ENCODE measurements at places on chromosomes 1 and 21.

- no peak for DNase-seq
These were observed 41.3 kb upstream of the PLA2G5 start for GRCh38 chr1:20028726-20029125.

DNA sequence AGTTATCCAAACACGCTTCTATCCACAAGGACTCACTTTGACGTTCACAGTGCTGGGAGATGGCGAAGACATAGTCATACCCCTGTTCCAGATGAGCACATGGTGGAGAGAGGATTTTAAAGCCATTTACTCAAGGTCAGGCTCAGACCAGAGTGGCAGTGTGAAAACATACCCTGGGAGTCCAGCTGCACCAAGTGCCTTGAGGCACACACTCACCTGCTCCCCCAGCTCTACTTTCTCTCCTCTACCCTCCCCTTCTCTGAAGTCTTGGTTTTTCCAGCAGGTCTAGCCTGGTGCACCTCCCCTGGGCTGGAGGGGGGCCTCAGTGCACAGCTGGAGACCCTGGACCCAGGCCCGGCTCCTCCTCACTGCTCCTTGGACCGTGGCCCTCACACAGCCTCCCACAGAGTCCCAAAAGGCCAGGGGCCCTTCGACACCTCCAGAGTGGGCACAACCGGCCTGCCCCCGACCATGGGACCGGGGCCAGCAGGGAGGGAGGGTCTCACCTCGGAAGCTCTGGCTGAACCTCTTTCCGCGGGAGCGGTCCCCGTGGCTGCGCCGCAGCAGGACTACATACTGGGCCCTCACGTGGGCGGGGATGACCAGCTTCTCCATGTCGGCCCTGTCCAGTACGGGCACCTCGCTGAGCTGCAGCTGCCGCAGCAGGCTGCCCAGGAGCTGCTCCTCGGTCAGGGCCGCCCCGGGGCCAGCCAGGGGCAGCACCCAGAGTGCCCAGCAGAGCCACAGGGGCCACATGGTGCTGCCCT, 452 bp downstream of the LEFTY2 start:
- no peak for DNase-seq

DNA sequence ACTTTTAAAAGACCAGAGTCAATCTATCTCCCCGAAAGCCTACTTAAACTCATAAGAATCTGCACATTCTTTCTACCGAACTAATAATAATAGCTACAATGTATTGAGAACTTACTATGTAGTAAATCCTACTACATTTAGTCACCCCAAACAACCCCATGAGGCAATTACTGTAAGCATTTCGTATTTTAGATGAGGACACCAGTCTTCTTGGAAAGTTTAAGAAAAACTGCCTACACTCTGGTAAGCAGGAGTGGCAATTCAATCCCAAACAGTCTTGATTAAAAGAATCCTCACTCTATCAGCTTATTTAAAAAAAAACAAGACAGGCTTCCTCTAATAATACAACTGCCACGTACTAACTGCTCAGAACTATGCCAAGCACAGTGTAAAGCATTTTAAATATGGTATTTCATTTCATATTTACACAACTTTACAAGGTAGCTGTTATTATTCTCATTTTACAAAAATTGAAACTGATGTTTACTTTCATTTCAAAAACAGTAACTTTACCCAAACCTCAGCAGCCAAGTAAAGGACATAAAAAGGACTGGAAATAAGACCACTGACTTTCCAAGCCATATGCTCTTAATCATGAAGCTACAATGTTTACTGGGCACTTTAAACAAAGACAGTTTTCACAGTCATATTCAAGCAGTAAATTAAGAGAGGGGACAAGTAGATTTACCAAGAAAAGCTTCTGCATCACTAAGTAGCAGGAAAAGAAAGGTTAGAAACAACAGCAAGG, 13.9 kb downstream of the ARID4B start:
- DNase-seq = no peak

- no peak for DNase-seq
These were observed 247.4 kb downstream of the RHOU start for GRCh38 chr1:228982637-228983036.

- no peak for DNase-seq
These were observed 117.4 kb downstream of the IER5 start for GRCh38 chr1:181205901-181206300.

GRCh38 chr1:79376106-79376505, 369.6 kb upstream of the ADGRL4 start:
- DNase-seq = no peak

DNA sequence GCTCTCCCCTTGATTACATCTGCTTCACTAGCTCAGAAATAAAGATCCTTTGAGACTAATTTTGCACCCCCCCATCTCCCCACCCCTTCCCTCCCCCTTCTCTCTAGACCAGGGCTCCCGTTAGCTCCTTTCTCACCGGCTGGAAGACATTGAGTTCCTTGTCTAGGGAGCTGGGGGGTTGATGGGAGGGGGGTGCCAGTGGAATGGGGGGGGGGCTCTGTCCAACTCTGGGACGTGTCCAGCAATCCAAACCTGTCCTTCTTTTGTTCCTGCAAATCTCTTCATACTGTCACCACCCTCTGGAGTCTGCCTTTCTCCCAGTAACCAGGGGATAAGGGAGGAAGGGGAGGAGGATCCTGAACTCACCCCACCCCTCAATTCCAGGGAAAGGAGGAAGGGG, 61.9 kb downstream of the RHBG start:
- no peak for DNase-seq

- DNase-seq = peak; percentile 46
These were observed at the start of gene KIF26B for GRCh38 chr1:245154429-245155271. Gene KIF26B, plus strand, starts transcription at chr1:245154985. Its CDS starts 440 bp downstream, at chr1:245155425.

DNA sequence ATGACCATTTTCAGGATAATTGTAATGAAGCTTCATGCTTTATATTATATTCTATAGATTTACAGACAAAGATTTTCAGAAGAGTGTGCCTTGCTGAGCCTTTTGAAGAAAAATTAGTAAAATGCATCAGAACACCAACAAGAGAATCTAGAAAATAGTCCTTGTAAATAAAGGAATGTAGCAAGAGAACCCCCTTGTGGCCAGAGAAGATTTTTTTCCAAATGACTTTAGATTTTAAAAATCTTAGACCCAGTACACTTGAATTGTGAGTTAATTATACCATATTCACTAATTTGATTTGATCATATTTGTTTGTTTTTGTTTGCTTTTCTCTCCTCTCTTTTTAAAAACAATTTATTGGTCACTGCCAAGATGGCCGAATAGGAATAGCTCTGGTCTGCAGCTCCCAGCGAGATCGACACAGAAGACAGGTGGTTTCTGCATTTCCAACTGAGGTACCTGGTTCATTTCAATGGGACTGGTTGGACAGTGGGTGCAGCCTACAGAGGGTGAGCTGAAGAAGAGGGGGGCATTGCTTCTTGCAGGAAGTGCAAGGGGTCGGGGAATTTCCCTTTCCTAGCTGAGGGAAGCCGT, 12.8 kb upstream of the IFI44L start:
- DNase-seq = peak; percentile 34

DNA sequence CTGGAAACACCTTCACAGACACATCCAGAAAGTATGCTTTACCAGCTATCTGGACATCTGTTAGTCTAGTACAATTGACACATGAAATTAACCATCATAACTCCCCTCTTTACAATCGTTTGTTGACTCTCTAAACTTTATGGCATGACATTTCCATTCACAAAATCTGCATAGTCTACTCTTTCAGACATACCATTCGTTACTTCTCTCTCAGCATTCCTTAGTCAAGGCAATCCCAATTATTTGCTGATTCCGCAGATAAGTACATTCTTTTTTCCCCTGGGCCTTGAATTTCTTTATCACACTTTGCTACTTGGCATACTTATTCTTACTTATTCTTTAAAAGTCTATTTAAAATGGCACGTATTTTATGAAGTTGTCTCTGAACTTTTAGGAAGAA, 15.1 kb upstream of the CRB1 start:
- no peak for DNase-seq

- no peak for DNase-seq
These were observed 27.3 kb upstream of the RNF19B start for GRCh38 chr1:32991819-32992488.

GRCh38 chr1:201016211-201016651, 7.3 kb downstream of the KIF21B start:
- DNase-seq = peak; percentile 57

DNA sequence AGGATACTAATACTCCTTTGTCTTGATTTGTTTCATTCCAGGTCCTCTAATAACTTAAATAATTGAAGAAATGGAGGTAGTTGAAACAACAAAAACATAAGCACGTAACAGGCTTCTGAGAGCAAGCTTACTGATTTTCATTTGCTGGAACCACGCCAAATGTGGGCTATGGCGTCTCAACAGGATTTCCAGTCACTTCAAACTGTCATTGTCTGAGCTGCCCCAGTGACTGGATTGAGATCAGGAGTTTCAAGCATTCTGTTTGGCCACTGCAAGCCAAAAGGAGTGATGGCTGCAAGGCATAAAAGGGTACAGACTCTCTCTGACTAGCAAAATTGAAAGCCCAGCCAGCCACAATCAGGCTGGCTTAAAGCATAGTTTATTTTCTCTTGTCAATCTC, 289.9 kb downstream of the DPYD start:
- DNase-seq = no peak

GRCh38 chr1:39297551-39297950, 93.1 kb downstream of the MACF1 start:
- peak; percentile 24 for DNase-seq

GRCh38 chr1:31318146-31318545, 21.3 kb downstream of the ZCCHC17 start:
- no peak for DNase-seq

DNA sequence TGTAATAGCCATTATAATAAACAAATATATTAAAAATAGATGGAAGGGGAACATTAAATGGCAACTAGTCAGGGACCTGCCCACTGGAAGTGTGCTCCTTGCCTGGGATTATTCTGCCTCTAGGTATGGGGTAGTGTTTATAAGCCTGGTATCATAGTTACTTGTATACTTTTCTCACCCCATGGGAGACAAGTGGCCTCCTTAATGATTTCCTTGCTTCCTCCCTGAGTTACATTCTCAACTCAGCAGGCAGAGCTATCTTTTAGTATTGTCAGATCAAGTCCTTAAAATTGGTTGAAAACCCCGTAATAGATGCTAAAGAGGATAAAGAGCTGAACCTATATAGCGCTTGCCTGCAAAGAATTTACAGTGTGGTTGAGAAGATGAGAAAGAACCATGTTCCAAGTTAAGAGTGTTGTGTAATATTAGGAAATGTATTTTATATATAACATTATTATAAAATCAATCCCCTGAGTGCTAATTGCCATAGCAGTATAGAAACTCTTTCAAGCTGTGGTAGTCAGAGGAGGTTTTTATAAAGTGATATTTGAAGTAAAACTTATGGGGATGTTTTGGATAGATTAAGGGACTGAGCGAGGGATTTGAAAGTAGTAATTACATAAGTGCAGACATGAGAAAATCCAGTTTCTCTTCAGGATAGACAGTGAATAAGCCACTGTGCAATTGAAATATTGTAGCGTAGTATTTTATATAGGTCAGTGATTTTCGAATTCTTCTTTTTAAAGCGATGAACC, 106.5 kb downstream of the SPATA46 start:
- DNase-seq = no peak

DNA sequence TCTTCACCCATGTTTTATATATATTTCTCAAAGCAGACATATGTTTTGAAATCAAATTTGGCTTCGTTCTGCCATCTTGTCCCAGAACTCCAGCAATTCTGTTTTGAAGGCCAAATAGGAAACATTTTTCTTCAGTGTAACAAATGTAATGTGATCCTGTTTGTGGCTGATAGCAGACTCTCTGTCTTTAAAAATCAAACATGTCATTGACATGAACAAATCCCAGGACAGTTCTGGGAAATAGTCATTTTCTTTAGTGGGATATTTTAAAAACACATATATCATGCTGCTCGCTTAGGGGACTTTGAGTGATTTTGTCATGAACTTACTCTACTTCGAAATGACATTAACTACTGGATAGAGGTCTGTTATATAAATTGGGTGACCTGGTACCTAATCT, 51.4 kb downstream of the HMCN1 start:
- no peak for DNase-seq

DNA sequence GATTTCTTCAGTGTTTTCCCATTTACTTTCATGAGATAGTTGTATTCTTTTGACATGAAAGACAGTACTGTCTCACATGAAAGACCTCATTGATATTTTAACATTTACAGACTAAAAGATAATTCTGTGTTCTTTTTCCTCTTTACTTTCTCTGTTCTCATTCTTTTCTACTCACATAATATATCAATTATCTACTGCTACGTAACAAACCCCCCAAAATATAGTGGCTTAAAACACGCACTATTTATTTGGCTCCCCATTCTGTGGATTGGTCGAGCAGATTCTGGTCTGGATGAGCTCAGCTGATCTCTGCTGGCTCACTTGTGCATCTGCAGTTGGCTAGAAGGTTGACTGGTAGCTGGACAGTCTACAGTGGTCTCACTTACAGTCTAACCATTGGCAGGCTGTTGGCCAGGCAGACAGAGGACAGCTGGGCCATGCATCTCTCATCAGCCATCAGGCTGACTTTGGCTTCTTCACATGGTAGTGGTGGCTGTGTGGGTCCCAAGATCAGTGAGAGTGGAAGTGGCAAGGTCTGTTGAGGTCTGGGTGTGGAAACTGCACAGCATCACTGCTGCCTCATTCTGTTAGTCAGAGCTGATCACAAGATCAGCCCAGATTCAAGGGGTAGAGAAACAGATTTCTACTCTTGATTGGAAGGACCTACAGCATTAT, 63.2 kb downstream of the MPZL1 start:
- DNase-seq = no peak

DNA sequence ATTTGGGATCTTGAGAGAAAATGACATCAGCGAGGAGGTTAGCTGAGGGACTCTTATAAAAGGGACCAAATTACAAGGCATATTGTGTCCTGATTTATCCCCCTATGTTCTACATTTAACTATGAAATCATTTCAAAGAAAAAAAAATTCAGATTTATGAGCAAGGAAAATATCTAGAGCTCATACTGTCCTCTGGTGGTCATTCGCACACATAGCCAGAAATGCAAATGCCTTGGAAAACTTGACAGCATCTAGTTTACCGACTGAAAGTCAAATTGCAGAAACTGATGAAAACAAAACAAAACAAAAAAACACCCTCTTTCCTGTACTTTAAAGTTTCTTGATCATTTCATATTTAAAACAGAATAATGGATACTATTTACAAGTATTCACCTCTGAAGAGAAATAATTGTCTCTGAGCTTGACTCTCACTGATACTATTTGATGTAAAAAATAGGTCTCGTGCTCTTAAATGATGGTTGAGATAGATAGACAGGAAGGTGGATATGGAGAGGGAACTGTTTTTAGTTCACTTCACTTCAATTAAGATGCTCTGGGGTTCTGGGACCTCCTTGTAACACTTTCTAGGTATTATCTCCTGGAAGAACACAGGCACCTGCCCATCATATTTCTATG, 253.8 kb downstream of the PCP4 start:
- DNase-seq = peak; percentile 24

GRCh38 chr1:56577406-56578137, 1.8 kb downstream of the PLPP3 start:
- DNase-seq = peak; percentile 27

- no peak for DNase-seq
These were observed 22.0 kb downstream of the UBIAD1 start for GRCh38 chr1:11294951-11295350.

DNA sequence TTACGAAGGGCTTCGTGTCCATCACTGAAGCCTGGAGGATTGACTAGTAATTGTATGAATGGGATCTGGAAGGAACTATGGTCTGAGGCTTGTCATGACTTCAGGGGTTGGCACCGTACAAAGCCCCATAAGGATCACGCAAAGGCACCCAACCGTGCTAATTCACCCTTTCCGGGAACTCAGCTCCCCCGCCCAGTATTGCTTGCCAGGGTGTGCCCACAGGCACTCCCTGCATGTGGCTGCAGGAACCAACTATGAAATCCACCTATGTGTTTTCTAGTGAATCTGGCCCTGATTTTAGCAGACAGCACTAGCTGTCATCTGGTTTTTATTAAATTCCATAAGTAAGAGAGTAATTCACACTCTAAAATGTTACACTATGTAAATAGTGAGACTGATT, 139.2 kb downstream of the TM2D1 start:
- DNase-seq = peak; percentile 18

All from fibroblast of skin of back (primary cell).